ENCODE measurements at places on chromosomes 11 and 22.

DNA sequence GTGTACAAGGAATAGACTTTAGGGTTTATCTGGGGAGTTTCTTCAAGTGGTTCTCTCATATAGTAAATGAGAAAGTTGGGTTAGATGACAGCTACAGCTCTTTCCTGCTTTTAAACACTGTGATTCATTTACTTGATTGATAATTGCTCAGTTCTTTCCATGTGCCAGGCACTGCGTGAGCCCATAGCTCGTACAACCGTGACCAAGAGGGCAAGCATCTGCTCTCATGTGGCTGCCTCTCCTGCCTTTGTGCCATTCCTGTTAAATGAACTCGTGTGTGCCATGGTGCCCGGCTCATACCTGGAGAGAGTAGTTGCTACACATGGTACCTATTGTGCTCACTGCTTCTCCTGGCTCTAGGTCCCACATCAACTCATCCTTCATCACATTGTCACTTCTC lies 206.3 kb downstream of the SNX19 start:
- DNase-seq = no peak

DNA sequence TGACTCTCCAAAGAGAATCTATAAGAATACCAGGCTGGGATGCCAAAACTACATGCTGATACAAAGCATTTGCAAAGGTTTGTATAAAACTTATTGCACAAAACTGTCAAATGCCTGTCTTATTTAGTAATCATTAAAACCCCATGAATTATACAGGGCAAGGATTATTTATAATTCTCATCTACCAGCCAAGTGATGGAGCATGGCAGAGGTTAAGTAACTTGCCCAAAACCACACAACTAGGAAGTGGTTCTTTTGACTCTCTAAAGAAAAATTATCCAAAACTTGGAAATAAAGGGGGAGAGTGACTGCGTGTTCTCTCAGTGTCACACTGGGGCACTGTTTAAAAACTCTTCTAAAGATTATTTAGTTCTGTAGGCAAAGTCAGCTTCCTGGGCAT lies 17.4 kb upstream of the CLMP start:
- no peak for DNase-seq

GRCh38 chr11:15586741-15587473 lies 472.2 kb downstream of the INSC start:
- DNase-seq = no peak

DNA sequence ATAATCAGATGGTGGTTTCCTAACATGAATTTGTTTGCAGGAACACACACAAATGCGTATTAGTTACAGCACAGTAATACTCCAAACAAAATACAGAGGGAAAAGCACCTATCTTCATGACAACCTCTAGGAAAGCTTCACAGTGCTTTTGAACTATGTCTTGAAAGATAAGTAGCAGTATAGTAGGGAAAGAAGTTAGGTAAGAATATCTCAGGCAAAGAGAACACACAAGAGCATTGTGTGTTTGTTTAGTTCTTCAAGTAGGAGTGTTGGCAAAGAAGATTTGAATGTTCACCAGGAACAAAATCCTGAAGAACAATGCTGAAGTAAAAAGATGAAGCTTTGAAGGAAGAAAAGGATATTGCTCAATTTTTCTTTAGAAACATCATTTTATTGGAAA lies 54.1 kb downstream of the ANO5 start:
- no peak for DNase-seq

- DNase-seq = no peak
Observed at GRCh38 chr11:45045683-45046471, 95.2 kb upstream of the TP53I11 start.

DNA sequence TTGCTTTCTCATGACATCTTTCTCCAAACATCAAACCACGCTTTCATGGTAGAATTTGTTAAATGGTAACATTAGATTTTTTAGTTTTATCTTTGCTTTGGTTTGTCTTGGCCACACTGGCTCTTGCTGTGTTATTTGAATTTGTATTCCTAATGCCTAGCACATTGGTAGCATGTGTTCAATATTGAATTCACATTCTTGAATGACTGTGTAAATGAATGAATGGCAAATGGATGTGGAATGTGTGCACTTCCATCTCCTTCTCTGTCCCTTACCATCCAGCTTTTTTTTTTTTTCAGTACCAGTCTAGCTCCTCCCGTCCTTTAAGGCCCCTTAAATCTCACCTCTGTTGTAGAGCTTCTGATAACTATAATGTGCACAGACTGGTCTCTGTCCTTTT lies 41.2 kb downstream of the HEPHL1 start:
- DNase-seq = no peak

GRCh38 chr11:9263840-9264315 lies 1.3 kb downstream of the DENND5A start:
- DNase-seq = no peak

GRCh38 chr11:45436118-45436517 lies 150.0 kb upstream of the SYT13 start:
- no peak for DNase-seq

GRCh38 chr11:59011655-59012397 lies 72.5 kb downstream of the GLYATL1 start:
- no peak for DNase-seq

DNA sequence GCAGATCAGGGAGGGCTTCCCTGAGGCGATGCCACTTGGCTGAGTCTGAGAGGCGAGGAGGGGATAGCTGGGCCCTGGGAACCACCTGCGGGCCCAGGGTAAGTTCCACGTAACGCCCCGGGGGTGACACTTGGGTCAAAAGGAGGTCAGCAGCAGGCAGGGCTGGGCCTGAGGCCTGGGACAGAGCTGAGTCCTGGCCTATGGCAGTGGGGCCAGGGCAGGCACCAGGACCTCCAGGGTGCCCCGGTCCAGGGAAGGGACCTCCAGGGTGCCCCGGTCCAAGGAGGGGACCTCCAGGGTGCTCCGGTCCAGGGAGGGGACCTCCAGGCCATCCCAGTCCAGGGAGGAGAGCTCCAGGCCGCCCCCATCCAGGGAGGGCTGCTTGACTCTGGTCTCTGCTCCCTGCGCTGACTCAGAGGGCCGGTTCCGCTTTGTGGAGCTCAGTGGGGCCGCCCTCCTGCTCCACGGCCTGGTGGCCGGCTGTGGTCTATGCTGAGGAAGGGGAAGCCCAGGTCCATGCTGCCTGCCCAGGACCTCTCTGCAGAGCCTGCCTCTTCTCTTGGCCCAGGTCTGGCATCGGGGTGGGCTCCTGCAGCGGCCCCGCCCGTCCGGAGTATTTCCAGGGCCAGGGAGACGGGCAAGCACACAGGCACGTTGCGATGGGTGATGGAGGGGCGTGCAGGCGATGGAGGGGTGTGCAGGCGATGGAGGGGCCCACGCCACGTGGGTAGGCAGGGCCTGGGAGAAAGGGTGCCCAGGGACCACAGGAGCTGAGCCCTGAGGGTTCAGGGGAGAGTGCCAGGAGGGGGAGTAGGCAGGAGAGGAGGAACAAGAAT lies 19.5 kb upstream of the WNT7B start:
- DNase-seq = no peak

GRCh38 chr22:45962434-45962718 lies 14.6 kb downstream of the WNT7B start:
- DNase-seq = no peak

GRCh38 chr22:28874811-28875320 lies 8.5 kb upstream of the ZNRF3 start:
- no peak for DNase-seq

GRCh38 chr11:70620510-70621184 lies 222.3 kb downstream of the CTTN start:
- DNase-seq = no peak

- no peak for DNase-seq
Observed at GRCh38 chr11:11979488-11980117, 28.8 kb downstream of the DKK3 start.

GRCh38 chr11:18974192-18974591 lies 35.0 kb upstream of the MRGPRX1 start:
- DNase-seq = no peak

DNA sequence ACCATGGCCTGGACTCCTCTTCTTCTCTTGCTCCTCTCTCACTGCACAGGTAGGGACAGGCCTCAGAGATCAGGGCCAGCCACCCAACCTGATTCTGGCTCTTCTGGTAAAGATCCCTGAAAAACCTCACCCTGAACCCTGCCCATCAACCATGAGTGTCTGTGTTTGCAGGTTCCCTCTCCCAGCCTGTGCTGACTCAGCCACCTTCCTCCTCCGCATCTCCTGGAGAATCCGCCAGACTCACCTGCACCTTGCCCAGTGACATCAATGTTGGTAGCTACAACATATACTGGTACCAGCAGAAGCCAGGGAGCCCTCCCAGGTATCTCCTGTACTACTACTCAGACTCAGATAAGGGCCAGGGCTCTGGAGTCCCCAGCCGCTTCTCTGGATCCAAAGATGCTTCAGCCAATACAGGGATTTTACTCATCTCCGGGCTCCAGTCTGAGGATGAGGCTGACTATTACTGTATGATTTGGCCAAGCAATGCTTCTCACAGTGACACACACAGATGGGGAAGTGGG lies 80.9 kb downstream of the ZNF280B start:
- no peak for DNase-seq

DNA sequence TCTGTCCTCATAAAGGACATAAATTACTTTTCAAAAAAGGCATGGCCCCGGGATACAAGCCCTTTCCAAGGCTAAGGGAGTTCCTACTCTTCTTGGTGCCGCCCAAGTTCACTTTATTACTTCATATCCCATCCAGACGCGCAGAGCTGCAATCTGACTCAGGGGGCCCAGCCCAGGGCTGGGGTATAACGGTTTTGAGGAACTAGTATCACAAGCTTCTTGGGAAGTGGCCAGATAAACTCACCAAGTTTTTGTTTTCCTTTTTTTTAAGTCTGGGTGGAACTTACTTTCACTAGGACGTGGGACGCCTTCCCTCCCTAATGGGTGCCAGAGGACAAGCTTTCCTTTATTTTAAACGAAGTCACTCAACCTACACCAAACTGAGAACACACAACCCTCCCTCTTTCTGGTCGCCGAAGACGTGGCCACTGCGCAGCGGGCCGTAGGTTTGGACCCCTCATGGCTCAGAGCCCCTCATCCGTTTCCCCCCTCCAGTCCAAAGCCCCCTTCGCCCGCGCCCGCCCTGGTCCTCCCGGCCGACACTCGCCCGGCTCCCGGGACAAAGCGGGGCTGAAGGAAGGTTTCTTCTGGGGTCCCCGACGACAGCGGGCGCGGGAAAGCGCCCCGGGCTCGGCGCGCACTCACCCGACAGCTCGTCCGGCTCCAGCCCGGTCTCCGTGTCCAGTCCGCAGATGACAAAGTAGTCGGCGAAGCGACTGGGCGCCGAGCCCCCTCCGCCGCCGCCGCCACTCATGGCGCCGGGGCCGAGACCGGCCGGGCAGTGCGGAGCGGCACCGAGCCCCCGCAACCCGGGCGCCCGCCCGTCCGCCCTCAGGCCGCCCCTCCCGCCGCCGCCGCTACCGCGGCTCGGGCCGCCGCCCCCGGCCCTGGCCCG lies 587 bp downstream of the DENND5A start:
- DNase-seq = peak; percentile 5

GRCh38 chr11:134557571-134558257 lies 145.7 kb upstream of the B3GAT1 start:
- DNase-seq = no peak

GRCh38 chr11:46159680-46160079 lies 38.4 kb upstream of the PHF21A start:
- DNase-seq = no peak

Measured in T-helper 9 cell (primary cell).